ENCODE measurements at places on chromosomes 2 and 18. TPM values are rescaled to one million over a fixed set of nuclear protein-coding genes. Genes with fewer than 3 reads are reported as not detected.

The IL1RL2 gene
- total RNA-seq, result 20.6 TPM

The REG1B gene
- not detected for total RNA-seq

The KATNAL2 gene
- 1.1 TPM for total RNA-seq

The BCL2 gene
- total RNA-seq, result 12.8 TPM

The PRKRA gene
- total RNA-seq, result 71.2 TPM

- no peak for DNase-seq
Observed at GRCh38 chr2:65033178-65033577, 23.0 kb upstream of the CEP68 start.

- peak; percentile 66 for DNase-seq
Observed at GRCh38 chr2:85213901-85214512, 80.8 kb downstream of the TCF7L1 start.

DNA sequence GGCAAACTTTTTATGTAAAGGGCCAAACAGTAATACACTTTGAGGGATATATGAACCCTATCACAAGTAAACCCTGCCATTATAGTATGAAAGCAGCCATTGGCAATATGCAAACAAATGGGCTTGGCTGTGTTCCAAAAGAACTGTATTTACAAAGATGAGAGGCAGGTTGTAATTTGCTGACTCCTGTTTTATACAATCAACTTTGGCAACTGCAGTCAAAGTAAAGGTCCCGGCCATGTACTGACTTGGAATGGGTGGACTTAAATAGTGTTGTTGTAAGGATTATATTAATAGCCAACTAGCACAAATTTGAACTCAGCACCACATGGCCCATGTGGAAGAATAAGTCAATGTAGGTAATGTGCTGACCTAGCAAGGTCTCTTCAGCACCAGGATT lies 223.4 kb downstream of the WDPCP start:
- no peak for DNase-seq

GRCh38 chr2:34734042-34734441 lies 1134.9 kb upstream of the FAM98A start:
- DNase-seq, result no peak

DNA sequence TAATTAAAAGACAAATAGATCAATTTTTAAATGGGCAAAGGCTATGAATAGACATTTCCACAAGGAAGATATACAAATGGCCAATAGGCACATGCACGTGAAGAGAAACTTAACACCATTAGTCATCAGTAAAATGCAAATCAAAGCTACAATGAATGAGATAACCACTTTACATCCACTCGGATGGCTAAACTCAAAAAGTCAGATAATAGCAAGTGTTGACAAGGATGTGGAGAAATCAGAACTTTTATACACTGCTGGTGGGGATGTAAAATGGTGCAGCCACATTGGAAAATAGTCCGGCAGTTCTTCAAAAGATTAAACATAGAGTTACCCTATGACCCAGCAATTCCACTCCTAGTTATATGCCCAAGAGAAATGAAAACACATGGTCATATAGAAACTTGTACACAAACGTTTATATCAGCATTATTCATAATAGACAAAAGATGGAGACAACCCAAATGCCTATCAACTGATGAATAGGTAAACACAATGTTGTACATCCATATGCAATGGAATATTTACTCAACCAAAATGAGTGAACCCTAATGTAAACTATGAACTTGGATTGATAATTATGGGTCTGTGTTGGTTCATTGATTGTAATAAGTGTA lies 51.1 kb downstream of the SMAD7 start:
- no peak for DNase-seq

DNA sequence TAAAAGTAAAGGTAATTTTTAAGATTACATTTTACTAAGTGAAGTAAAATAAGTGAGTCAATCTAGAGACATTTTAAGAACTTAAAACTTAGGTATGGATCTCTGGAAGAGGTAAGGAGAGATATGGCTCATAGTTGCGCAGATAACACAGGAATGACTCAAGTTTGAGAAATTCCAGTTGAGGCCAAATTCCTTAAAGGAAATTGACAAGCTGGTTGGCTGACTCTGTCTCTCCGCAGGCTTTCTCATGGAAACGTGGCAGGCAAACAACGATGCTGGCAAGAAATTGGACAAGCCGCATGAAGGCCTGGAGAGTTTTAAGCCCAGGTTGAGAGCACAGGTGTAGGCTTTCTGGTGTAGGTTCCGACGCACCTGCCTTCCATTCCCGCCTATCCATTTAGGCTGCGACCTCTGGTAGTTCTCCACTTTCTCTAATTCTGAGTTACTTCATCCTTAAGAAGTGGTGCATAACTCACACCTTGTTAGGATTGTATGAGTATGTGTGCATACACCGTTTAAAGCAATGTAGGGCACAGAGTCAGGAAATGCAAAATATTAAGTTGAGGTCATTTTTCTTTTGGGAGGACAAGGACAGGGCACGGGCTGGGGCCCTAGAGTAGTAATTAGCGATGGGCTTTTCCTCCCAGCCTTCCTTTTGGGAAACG lies 589 bp upstream of the DAW1 start:
- no peak for DNase-seq

- DNase-seq, result no peak
Observed at GRCh38 chr2:104040771-104041170, 813.1 kb upstream of the POU3F3 start.

DNA sequence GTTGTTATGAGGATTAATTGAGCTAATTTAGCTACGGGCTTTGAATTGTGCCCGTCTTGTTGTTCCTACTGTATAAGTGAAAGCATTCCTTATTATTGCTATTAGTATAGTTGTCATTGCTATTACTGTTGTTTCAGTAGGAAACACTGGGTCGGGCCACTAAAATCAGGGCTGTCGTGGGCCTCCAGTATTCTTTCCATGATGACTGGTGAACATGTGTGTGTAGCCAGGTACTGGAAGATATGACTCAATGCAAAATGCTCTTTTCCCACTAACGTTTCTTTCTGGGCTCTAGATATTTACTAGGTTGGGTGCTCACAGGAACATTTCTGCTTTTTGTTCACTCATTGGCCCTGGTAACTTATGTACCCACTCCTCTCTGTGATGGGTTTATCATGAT lies 4.9 kb downstream of the TTL start:
- DNase-seq, result no peak

DNA sequence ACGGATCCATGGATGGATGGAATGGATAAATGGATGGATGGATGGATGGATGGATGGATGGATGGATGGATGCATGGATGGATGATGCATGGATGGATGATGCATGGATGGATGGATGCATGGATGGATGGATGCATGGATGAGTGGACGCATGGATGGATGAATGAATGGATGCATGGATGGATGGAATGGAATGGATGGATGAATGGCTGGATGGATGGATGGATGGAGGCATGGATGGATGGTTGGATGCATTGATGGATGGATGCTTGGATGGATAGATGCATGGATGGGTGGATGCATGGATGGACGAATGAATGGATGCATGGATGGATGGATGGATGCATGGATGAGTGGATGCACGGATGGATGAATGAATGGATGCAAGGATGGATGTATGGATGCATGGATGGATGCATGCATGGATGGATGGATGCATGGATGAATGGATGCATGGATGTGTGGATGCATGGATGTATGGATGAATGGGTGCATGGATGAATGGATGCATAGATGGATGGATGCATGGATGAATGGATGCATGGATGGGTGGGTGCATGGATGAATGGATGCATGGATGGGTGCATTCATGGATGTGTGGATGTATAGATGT lies 209.2 kb downstream of the ALPK2 start:
- no peak for DNase-seq

- DNase-seq, result no peak
Observed at GRCh38 chr2:118954297-118955060, 12.5 kb downstream of the MARCO start.

GRCh38 chr2:61726456-61727209 lies 127.2 kb downstream of the FAM161A start:
- DNase-seq, result no peak

DNA sequence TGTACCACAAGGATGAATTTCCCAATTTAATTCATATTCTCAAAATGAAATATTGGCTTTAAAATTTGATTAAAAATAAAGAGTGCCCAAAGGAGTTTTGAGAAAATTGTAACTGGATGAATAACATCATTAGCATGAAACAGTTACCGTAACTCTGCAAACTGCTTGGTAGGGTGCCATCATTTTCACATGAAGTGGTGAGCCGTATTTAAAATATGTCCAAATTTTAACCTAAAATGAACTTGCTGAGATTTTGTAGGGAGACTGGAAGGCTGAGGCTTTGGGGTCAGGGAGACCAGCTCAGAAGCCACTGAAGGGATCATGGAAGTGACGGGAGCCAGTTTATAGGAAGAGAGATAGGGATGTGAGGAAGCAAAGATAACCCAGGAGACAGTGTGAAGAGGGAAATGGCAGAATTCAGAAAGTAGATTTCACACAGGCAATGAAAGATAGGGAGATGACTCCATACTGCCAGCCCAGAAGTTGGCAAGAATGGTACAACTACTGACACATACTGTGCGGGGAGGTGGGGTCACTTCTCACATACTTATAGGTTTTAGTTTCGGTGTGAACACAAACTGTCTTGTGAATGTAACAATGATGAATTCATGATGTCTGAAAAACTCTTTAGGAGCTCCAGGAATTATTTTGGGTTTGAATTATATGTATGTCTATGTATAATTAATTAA lies 53.8 kb downstream of the EFEMP1 start:
- no peak for DNase-seq

DNA sequence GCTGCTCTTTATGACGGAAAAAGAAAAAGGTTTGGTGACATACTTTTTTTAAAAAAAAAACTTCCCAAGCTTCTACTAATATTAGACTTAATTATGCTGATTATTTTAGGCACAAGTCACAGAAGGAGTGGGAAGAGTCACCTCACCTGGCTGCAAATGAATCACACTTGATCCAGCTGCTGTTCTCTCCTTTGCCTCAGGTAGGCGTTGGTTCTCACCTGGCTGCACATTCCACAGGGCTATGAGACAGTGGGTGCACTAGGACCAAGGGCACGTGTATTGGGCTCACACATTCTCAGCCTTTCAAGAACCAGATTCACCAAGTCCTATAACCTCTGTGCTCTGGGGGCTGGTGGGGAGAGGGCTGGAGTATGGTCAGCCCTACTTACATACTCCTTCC lies 93.3 kb downstream of the TGFA start:
- no peak for DNase-seq

DNA sequence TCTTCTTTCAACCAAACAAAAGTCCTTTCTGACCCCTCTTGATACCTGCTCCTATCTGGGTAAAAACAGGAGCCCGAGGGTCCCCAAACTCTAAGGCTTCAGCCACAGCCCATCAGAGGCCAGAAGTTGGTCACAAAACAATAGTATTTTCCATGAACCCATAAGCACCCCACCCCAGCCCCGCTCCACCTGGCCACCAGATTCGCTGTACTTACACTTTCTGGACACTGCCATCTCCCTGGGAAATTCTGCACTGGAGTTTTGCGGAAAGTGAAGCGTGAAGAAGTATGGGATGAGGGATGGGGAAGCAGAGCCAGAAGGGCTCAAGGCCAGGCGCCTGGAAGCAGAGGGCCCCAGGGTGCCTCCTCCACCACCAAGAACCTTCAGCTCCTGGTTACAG lies 5.2 kb upstream of the RUFY4 start:
- peak; percentile 74 for DNase-seq
